ENCODE measurements at places on chromosomes 6 and 20.

GRCh38 chr6:1554141-1554475 is 55.6 kb upstream of the FOXC1 start:
- DNase-seq, result peak; percentile 47

- no peak for DNase-seq
Measured at GRCh38 chr6:29759457-29759856, 36.2 kb downstream of the HLA-F start.

DNA sequence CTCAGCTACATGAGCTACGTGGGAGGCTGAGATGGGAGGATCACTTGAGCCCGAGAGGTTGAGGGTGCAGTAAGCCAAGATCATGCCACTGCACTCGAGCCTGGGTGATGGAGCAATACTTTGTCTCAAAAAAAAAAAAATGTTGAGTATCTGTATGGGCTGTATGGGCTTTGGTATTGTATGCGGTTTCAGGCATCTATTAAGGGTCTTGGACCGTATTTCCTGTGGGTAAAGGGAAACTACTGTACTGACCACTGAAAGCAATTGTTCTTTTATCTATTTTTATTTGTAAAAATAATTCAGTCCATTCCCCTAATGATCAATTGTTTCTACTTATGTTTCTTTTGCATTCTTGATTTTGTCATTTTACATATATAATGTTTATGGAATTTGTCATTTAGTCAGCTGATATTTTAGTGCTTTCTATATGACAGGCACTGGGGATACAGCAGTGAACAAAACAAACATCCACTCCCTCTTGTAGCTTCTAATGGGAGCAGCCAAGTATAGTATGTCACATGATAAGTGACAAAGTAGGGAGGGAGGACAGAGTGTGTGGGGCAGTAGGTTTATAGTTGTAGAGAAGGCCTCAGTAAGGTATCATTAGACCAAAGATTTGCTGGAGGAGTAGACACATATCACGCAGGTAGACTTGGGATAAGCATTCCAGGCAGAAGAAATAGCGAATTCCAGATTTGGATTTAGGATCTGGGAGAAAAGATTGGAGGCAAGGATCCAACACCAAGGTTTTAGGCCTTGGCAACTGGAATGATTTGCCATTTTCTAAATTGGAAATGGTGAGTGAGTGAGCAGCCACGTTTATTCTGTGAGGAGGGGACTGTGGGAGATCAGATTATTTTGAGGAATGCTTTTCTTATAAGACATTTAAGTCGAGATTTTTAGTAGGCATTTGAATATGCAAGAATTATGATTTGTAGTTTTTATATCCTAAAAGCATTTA is 6.0 kb downstream of the PCMT1 start:
- no peak for DNase-seq

DNA sequence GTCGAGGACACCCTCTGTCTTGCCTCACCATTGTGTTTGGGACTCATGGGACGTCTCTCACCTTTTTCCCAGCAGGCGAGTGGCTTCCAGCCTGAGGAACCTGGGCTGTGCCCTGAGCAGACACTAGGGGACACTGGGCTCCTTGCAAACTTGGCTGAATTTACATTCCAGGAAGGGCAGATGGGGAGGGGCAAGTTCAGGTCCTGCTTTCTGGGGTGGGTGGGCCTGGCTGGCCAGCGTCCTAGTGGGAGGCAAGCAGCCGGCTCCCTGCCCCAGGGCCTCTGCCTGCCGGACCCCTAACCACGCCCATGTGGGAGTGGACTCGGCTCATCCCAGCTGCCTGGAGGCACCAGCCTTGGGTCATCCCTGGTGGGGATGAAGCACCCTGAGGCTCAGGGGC is 48.2 kb upstream of the MLN start:
- DNase-seq, result no peak

GRCh38 chr6:100343316-100344077 is 121.2 kb downstream of the SIM1 start:
- no peak for DNase-seq

- no peak for DNase-seq
Measured at GRCh38 chr20:24840121-24840713, 108.9 kb upstream of the CST7 start.

- no peak for DNase-seq
Measured at GRCh38 chr6:87806635-87807034, 104.6 kb upstream of the AKIRIN2 start.

GRCh38 chr6:48525849-48526248 is 414.9 kb upstream of the PTCHD4 start:
- no peak for DNase-seq

DNA sequence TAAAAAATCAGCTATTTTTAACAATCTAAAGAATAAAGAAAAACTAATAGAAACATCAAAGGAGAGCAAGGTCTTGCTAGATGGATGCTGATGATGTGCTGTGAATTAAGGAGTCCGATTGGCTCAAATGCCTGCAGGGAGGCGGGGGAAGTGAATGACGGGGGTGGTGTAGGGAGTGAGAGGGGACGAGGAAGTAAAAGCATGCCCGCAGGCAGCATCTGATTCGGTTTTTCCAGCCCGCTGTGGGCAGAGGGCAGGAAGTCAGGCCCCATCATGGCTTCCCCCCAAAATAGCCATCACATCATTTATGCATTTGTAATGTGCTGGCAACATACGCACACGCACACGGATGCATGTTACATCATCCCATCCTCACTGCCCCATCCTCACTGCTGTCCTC is 10.3 kb downstream of the RSPO4 start:
- no peak for DNase-seq

- DNase-seq, result no peak
Measured at GRCh38 chr20:42611889-42612837, 577.5 kb downstream of the PTPRT start.

DNA sequence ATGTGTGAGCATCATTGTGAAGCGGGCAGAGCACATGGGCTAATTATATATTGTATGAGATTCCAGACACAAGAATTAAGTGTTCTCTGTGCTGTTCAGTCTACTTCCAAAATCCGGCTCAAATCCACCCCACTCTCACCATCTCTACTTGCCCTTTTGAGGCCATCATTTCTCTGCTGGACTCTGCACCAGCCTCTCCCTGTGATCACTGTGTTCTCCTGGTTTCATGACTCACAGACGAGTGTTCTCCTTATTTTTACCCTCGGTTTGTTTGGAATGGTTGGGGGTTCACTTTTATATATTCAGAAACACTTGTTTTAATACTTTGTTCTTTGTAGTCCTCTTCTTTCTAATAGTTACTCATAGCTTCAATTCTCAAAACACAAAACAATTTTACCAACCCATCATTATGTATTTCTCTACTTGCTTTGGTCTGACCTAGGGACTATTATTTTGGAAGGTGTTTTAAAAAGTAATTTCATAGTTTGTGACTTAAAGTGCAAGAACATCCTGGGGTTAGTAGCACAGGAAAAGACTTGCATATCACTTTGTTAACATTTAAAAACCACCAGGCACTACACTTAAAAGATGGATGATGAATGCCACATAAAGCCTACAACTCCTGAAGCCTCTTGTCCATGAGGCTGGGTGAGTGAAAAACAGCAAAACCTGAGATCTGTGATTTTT is 82.7 kb downstream of the UST start:
- DNase-seq, result peak; percentile 24

DNA sequence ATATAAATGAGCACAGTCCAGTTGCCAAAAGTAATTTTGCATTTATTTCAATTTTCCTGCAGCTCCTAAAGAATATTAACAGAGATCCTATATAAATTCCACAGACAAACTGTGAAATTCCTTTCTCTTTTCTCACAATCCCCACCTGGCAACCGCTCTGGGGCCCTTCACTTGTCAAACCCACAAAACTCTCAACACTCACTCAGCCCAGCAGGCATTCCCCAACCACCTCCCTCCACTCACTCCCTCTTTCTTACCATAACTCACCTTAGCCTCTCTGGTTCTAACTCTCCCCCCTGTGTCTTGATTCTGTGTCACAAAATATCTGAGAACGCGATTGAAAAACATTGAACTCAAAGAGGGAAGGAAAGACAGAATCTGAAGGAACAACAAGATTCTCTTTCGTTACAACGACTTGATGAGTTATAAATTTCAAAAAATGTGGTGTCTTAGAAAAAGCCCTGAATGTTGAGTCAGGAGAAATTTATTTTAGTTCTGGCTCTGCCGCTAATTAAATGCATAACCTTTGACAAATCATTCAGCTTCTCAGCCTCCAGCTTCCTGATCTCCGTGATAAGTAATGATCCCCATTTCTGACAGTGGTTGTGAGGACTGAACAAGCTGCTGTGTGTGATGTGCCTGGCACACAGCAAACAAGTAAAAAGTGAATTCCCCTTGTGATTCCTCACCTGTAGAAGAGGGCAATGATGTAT is 87.9 kb downstream of the UNC5CL start:
- DNase-seq, result no peak

DNA sequence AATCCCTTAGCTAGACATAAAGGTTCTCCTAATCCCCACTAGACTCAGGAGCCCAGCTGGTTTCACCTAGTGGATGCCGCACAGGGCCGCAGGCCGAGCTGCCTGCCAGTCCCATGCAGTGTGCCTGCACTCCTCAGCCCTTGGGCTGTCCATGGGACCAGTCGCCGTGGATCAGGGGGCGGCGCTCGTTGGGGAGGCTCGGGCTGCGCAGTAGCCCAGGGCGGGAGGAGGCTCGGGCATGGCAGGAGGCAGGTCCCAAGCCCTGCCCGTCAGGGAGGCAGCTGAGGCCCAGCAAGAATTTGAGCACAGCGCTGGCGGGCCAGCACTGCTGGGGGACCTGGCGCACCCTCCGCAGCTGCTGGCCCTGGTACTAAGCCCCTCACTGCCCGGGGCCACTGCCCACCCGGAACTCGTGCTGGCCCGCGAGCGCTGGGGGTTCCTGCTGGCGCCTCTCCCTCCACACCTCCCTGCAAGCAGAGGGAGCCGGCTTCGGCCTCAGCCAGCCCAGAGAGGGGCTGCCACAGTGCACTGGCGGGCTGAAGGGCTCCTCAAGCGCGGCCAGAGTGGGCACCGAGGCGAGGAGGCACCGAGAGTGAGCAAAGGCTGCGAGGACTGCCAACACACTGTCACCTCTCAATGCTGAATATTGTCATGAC is 307.8 kb downstream of the C6orf118 start:
- DNase-seq, result no peak

DNA sequence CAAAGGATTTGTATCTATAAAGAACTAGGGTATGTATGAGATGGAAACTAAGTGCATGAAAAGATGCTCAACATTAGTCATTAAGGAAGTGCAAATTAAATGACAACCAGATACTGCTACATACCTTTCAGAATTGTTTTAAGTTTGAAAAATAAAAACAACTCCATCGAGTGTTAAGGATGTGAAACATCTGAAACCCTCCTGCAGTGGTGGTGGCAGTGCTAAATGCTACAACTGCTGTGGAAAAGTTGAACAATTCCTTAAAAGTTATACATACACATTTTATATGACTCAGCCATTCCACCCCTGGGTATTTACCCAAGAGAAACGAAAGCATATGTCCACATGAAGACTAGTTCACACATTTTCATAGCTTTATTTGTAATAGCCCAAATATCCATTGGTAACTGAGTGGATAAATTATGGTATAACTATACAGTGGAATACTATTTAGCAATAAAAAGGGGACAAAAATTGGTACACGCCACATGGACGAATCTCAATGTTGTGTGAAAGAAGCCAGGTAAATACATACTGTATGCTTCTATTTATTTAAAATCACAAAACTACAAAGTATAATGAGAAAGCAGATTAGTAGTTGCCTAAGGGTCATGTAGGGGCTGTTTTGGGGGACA is 10.6 kb downstream of the ARMH2 start:
- no peak for DNase-seq

DNA sequence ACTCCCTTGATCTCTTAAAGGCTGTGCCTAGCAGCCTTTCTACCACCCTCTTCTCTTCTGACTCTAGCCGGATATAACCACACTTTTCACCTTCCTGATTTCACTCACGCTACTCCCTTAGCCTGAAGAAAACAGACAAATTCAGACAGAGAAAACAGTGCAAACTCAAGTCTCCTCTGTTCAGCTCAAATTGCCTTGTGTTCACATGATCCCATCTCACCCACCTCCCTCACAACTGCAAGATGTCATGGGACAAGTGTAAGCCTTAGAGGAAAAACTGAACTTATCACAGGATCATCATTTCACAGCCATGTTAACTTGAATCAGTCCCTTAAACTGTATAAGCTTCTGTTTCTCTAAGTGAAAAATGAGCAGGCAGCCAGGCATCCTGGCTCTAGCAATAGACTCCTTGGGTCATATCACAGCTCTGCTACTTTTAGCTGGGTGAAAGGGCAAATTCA is 66.5 kb upstream of the TENT5A start:
- no peak for DNase-seq

DNA sequence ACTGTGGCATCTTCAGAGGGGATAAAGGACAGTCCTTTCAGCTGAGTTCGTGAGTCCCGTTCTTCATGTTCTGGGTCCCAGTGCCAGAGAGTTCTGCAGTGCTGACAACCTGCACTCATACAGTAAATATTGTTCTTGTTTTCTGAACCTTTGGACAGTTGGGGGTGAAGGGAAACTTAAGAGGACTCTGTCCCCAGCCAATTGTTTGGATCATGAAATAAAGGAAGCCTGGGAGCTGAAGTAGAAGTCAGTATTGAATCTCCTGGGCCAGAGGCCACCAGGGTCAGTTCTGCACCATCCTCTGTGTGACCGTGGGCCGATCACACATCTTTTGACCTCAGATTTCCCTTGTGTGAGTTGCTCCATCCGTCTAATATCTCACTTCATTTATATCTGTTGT is 3.2 kb downstream of the SLC2A12 start:
- DNase-seq, result no peak

DNA sequence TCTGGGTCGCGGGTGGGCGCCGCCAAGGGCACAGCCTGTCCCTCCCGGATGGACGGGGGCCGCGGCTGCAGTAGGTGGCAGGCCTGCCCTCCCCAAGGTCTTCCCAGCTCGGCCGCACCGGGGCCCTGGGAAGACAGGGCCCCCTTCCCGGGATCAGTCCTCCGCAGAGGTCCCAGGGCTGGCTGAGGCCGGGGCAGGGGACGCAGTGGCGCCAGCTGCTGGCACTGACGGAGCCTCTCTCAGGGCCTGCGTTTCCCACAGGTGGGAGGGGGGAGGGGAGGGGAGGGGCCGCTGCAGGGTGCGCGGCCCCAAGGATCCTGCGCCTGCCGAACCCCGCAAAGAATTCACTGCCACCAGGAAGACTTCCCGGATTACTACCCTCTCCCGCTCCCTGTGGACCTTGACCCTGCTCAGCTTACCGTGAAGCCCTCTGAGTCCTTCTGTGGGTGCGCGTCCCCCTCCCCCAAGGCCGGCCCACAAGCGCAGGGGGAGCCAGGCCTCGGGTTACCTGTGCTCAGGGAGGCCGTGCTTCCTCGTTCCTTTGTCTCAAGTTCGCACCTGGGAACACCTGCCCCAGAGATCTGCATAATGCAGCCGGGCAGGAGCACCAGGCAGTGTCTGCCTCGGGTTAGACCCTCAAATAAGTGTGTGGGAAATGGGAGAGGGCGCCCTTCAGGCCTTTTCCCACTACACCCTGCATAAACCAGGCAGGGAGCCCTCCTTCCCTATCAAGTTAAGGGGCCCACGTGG is 5.1 kb downstream of the LZTS3 start:
- DNase-seq, result no peak

DNA sequence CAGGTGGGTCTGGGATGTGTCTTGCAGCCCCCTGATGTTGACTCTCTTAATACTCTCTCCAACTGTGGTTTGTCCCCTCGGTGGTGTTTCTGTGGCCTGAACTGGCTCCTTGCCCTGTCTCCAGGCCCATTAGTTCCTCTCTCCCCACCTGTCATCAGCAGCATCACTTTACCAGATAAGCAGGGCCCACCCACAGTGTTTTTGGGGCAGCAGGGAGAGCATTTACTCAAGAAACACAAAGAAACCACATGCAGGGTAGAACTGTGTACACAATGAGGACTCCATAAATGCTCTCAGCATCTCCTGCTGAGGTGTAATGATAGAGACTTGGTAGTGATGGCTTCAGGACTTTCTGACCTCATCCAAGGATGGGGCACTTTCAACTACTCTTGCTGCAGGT is 20.2 kb upstream of the MRPS18A start:
- no peak for DNase-seq

GRCh38 chr6:80742481-80742880 is 636.0 kb downstream of the BCKDHB start:
- no peak for DNase-seq

Measured in natural killer cell (primary cell).